ENCODE measurements at places on chromosomes 4 and X.

DNA sequence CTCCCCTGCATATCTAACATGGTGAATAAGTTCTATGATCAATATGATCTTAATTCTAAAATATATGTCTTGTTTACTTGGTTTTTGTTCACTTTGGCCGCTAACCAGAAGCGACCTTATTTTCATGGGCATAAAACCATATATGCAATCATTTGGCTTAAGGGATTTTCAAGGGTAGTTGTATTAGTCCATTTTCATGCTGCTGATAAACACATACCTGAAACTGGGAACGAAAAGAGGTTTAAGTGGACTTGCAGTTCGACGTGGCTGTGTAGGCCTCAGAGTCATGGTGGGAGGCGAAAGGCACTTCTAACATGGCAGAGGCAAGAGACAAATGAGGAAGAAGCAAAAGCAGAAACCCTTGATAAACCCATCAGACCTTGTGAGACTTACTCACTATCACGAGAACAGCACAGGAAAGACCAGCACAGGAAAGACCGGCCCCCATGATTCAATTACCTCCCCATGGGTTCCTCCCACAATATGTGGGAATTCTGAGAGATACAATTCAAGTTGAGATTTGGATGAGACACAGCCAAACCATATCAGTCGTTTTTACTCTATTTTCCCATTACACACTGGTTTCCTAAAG is 114.3 kb upstream of the CPEB2 start:
- no peak for DNase-seq

DNA sequence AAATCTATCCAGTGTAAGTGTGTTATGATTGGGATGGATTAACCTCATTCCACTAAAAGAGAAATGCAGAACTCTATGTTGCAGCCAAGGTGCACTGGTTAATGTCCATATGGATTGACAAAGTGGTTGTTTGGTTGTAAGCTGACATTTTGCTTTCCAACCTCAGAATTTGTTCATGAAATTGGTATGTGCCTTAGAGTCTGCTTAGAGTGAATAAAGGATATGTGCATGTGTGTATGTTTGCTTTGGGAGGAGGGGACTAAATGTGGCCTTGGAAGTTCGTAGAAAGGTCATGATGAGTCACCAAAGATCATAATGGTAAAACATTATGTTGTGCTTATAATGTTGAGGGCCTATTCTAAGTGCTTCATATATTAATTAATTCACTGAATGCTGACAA is 44.1 kb upstream of the MBNL3 start:
- no peak for DNase-seq

DNA sequence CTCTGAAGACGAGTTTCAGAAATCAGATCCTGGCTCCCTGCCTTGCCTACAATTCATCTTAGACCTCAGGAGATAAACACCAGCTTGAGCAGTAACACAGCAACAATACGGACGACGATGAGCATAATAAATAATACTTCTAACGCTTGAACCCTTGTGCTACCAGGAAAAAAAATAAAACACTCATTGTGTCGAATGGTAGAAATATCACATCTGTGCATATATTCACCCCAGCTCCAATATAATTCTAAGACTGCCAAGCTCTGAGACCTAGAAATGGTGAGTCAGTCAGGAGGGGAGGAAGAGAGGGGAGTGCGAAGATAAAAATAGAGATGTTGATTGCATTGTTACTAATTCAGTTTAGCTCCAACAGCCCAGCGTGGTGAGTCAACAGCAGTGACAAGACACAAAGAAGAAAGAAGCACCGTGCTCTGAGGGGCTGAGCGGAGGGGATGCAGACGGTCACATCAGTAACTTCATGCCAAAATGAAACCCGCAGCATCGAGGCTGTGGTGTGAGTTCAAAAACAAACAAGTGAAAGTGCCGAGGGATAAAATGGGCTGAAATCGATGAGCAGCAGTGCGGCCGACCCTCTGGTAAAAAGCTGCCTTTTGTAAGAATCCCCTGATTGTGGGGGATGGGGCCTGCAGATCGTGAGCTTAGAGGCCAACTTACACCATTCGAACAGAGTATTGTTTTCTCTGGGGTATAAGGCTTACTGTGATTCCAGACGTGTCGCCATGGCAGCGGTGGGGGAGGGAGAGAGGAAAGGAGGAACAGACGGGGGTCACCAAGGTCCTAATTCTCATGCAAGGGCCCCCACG is 150.4 kb downstream of the MGST2 start:
- DNase-seq, result peak; percentile 21

GRCh38 chrX:149829751-149830191 is 48.0 kb downstream of the MAGEA9 start:
- no peak for DNase-seq

DNA sequence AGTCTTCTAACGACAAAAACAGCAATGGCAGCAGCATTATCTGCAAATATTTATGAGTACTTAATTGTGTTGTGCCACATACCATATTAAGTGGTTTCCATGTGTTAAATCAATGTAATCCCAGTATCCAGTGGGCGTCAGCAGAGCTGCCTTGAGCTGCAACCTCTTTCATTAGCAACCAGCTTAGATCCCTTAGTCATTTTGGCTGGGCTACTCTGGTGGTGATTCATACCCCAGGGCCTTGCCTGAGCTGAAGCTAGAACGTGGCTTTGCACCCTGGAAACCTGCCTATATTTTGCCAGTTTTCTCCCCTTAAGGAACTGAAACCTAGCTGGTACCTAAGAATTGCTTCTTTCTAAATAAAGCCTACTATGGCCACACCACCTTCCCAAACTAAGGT is 474.3 kb upstream of the FTHL17 start:
- no peak for DNase-seq

- DNase-seq, result no peak
These were observed 477.1 kb downstream of the DTHD1 start for GRCh38 chr4:36758312-36759178.

GRCh38 chrX:136689436-136689835 is 41.5 kb downstream of the CD40LG start:
- DNase-seq, result no peak

GRCh38 chr4:21901281-21901680 is 47.3 kb downstream of the KCNIP4 start:
- no peak for DNase-seq

- DNase-seq, result no peak
These were observed 174.5 kb downstream of the NSUN7 start for GRCh38 chr4:40924096-40924792.

GRCh38 chr4:52864793-52865192 is 2.7 kb downstream of the RASL11B start:
- DNase-seq, result no peak

DNA sequence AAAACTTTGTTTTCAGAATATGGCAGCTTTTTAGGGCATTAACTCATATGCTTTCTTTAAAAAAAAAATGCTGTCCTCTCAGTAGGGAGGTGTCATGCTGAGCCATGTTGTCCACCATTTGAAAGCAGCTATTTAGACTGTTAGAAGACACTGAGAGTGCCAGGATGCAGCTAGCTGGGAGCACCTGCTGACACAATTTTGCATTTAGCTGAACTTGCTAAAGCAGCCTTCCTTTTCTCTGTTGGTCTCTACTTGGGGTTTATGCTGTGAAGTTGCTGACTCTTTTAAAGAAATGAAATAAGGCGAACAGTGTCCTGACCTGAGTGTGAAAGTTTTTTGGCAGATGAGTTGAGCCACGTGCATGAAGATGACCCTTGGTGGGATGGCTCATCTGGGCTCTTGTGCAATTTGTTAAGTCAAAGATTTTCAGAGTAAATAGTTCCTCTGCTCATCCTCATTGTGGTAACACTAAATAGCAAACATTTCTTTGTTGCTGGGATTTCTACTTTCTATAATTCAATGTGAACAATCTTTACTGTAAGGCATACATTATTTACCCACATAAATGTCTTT is 64.5 kb downstream of the CDS1 start:
- DNase-seq, result peak; percentile 20

DNA sequence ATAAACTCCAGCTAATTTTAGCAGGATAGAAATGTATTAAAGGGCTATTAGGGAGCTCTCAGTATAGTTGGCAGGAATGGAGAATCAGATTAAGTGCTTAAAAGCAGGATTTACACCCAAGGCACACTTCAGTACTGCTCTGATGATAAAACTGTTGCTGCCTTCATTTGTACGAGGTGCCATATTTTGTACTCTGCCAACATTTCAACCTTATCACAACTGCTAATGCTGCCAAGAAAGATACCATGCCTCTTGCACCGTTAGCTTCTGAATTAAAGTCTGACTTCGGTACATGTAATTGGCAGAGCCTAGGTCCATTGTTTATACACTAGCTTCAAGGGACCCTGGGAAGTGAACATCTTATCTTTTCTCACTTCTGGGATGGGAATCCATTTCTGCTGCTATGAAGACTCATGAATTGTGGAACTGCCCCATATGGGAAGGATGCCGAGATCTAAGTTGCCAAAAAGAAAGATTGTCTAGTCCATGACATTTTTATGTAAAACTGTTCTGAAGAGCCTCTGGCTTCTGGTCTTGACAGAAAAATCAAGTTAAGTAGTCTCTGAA is 624.0 kb upstream of the IGFBP7 start:
- DNase-seq, result no peak

DNA sequence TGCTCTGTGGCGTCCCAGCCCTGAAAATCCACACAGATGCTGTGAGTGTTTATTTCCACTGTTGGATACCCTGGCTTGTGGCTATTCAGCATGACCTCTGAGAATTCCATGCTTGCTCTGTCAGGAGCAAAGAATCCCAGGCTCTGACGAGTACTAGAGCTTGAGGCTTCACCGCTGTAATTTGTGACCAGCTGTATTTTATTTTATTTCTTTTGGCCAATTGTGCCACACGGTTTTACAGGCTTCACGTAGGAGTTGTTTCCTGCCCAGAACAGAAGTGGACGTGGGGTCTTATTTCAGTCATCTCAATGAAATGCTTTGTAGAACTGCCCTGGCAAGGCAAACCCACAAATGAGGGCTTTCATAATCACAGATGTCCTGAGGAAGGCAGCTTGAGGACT is 69.4 kb upstream of the CLDN34 start:
- peak; percentile 79 for DNase-seq

DNA sequence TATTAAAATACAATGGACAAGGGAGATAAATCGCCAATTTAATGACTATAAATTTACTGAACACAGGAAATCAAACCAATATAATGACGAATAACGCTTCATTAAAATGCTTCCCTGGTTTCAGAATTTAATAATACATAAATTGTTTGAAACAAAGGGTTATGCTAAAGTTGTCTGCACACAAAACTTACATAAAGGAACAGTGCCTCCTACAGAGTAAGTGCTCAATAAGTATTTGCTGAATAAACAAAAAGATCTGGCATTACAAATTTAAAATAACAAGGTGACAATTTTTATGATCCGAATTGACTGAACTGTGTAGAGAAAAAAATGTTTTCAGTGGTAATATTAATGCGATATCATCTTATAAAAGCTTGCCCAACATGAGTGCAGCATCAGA is 69.6 kb downstream of the NOCT start:
- no peak for DNase-seq

GRCh38 chr4:83413676-83414075 is 41.9 kb downstream of the HELQ start:
- no peak for DNase-seq

DNA sequence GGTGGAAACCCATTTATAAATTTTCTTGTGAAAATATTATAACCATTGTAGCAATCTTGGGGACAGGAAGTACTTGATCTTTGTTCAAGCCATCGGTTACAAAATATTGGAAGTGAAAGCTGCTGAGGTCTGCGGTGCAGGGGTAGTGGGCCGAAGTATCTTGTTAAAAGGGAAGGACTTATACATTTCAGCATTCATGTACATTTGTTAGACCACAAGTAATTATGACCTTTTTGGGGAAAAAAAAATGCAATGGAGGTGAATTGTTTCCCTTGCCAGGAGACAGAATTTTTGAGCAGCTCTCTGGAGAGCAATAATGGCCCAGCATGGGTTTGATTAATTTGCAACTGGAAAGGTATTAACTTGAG is 121.3 kb downstream of the EGF start:
- no peak for DNase-seq

DNA sequence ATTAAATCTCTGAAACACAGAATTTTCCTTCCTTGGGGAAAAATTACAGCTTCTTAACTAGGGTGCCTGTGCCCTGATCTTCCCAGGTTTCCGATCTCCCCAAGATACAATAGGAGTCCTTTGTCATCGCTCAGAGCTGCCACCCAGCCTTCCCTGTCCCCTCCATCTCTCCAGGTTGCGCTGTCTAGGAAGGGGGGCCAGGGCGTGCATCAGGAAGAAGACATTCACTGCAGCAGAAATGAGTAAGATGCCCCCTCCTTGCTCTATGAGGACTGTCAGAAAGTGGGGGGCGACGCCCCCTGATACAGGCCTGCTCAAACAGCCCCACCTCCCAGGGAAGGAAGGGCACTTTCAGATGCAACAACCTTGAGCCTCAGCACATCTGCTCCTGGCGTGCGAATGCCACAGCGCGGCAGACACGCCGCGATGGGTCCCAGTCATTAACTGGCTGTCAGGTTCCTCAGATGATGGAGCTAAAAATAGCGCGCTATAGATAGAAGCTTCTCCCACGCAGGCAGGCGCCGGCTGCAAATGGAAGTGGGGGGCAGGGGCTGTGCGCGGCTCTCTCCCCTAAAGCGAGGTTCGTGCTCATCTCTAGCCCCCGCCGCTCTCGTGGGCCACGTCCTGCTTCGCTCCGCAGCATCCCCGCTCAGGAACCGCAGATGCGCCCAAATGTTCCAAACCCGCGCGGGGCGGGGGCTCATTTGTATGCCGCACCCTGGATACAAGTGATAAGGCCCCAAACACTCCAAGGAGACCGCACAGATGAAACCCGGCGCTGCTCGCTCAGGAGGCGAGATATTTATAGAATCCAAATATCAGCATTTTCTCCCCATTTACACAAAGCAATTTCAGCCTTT is 57.6 kb upstream of the LGI2 start:
- DNase-seq, result no peak

DNA sequence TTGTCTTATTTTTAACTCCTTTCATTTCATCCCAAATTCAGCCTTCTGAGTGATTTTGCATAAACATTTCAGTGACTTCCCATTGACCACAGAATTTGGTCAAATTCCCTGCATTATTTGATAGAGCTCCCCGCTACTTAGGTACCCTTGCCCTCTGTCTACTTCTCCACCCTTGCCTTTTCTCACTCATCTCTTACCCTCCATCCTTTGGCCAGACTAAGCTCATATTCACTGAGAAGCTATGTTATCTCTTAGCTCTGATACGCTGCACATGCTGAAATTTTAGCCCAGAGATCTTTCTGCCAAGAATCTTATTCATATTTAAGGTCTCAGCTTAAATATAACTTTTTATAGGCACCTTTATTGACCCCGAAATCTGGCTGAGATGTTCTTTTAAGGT is 1031.9 kb downstream of the ADGRL3 start:
- no peak for DNase-seq

GRCh38 chr4:152278505-152279233 is 257.2 kb downstream of the FBXW7 start:
- no peak for DNase-seq

DNA sequence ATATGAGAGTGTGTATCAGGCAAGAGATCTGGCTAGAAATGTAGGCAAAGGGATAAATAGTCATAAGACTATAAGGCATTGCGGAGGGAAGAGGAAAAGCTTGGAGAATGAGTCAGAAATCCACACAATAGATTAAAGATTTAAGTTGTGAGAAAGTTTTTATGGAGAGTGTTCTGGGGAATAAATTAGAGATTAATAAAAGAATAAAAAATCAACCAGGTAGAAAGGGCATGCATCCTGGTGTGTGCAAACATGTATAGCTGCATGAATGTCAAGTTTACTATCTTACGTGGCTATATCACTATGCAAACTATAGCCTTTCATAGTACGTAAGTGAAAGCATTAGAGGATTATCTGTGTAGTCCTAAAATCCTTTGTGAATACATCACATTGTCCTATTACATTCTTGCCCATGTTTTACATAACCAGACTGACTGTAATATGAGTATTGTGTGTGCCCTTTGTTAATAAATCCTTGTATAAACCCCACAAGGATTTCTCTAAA is 36.9 kb downstream of the SNCA start:
- DNase-seq, result no peak

- no peak for DNase-seq
These were observed 26.3 kb downstream of the ANKRD50 start for GRCh38 chr4:124686279-124686678.

All from brain pericyte (primary cell).